Fibroblast of skin of scalp (primary cell): ENCODE measurements at places on chromosomes 3 and 15.

- no peak for DNase-seq
These were observed 10.9 kb downstream of the GNB5 start for GRCh38 chr15:52180196-52180835.

- no peak for DNase-seq
These were observed 82.4 kb upstream of the PRR23C start for GRCh38 chr3:139127101-139127500.

DNA sequence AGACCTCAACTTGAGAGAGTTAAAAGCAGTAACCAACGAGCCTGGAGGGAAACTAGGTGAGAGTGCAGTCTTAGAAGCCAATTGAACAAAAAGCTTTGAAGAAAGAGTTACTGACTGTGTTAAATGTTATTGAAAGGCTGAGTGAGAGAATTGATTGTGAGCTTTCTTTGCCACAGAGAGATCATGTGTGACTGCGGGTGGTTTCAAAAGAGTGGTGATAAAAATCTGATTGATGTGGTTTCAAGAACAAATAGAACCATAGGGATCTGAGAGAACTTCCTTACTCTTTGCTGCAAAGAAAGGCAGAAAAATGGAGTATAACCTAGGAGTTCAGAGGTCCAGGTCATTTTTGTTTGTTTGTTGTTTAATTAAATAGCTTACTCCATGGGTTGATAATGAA is 759.9 kb upstream of the ALCAM start:
- DNase-seq: no peak

DNA sequence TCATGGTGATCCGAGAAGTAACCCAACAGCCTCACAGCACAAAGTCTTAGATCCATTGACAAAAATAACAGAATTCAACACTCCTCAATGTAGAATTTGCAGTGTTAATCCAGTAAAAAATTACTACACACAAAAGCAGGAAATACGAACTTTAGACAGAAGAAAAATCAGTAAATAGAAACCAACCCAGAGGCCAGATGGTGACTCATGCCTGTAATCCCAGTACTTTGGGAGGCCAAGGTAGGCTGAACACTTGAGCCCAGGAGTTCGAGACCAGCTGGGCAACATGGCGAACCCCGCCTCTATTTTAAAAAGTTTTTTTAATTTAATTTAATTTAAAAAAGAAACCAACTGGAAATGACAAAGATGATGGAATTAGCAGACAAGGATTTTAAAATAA is 36.1 kb downstream of the SELENOT start:
- DNase-seq: no peak
